ENCODE measurements at places on chromosomes 12 and 14.
A peak's percentile ranks its signal among the peaks of the same experiment; 100 is the strongest.

DNA sequence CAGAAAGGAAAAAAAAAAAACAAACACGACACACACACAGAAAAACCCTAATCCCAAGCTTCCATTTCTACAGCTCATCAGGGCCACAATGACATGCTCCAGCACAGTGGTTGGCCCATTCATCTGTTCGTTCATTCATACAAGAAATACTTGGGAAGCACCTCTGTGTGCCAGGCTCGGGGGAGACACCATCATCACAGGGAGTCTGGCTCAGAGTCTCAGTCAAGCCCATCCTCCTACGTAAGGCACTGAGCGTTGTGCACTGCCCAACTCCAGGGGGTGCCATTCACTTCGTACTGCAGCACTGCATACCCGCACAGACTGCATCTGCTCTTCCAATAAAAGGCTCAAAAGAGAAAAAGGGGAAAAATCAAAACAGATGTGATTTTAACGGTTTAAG is 15.3 kb downstream of the VPS37B start:
- no peak for DNase-seq

- no peak for DNase-seq
Measured at GRCh38 chr12:6534695-6534944, 303 bp downstream of the GAPDH start.

- DNase-seq, result no peak
Measured at GRCh38 chr12:45989287-45989686, 1.1 kb downstream of the SCAF11 start.

DNA sequence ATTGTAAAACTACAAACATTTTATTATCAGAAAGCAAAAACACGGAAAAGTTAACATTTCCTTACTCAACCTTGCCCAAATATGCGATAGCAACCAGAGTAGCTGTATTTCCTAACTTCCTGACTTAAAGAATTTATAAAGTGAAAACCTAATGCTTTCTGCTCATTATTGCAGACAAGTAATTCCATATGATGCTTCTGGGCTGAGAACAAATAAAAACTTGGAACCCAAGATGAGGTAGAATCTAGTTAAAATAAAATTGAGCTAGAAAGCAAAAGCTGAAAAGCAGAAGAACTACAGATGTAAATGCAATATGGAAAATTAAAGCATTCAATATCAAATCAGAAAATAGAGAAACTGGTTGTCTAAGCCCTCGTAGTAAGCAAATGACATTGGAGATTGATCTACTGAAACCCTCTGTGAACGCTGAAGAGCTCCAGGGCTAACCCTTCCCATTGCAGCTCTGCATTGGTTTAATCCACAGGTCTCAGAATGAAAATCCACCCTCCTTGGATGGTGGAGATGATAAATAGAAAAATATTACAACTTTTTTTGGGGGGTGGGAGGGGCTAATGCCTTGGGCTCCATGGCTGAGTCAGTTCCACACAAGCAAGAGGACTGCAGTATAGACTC is 40.7 kb downstream of the CORO1C start:
- DNase-seq, result no peak

DNA sequence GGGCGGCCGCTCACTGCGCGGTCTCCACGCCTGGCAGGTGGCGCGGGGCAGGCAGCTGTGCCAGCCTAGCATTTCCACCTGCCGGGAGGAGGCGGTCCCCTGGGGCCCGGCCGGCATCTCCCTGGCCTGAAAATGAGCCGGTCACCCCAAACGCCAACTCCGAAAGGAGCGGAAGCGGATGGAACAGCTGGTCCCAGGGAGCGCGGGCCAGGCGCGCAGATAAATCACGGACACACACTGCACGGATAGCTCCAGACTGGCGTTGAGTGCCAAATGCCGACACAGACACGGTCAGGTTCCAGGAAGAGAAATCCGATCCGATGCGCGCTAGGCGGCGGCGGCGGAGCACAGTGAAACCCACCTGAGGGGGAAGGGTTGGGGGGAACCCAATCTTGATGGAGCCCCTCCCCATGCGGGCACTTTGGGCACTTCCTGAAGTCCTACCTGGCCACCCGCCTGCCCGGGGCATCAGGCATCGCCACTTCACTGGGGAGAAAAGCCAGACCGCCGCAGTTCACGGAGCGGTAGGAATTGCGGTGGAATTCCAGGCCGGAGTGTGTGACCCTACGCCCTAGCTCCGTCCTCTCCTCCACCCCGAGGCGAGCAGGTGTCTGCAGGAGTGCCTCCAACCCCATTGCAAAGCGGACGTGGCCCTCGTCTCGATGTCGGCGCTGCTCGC is 624 bp upstream of the PLEKHD1 start:
- DNase-seq, result peak; percentile 72

DNA sequence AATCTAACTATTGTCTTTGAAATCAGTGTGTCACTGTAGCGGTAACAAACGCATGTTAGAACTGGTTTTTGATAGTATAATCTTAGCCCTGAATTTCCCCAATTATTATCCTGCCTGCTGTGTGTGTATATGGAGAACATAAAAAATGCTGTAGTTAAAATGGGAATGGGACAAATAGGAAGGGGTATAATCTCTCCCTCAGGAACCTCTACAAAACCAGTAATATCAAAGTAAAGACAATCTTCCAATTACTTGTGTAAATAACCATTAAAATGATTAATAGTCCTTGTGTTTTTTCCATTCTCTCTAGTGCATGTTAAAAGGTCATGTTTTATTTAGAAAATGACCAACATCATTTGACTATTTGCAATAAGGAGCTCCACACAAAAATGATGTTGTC is 200.1 kb upstream of the TMTC1 start:
- no peak for DNase-seq

DNA sequence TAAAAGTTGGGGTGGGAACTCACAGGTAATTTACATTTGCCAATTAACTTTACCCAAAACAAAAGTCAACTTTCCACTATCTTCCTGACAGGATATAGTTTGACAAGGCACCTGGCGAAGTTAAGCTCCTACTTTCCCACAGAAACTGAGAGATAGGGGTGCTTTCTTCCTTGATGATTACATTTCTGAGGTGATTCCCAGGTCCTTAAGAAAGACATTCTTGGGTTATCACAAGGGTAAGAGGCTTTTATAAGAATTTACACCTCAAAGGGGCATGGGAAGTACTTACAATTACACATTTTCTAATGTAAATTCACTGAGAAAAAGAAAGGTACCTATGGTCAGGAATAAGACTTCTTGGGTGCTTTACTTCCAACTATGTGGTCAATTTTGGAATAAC is 660.9 kb upstream of the MGAT4C start:
- DNase-seq, result no peak

DNA sequence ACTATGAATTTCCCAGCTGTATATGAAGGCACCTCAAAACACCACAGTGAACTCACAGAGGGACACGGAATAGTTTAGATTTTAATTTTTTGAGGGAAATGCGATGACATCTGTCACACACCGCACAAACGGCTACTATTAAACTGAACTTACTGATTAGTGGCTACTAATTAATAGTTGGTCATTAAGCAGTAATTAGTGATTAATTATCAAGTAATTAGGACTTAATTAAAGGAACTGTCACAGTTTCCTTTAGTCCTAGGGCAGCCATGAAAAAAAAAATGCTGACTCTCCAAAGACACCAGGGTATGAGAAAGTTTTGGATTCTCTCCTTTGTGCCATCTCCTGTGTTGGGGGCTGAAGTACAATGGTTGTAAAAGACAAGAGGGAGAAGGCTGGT is 2.9 kb downstream of the OAS1 start:
- no peak for DNase-seq

DNA sequence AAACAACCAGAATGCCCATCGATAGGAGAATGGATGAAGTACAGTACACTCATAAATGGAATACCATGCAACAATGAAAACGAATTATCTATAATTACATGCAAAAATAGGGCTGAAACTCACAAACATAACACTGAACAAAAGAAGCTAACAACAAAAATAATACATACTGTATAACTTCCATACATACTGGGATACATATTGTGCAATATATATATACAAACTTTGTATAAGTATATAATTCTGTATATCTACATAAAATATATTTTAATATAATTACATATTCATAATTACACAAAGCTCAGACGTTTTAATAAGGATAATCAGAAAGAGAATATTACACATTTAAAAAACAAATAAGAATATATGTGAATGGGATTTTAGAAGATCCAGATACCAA is 90.2 kb downstream of the CDK17 start:
- no peak for DNase-seq

- no peak for DNase-seq
Measured at GRCh38 chr12:50778663-50779590, 15.0 kb downstream of the ATF1 start.

DNA sequence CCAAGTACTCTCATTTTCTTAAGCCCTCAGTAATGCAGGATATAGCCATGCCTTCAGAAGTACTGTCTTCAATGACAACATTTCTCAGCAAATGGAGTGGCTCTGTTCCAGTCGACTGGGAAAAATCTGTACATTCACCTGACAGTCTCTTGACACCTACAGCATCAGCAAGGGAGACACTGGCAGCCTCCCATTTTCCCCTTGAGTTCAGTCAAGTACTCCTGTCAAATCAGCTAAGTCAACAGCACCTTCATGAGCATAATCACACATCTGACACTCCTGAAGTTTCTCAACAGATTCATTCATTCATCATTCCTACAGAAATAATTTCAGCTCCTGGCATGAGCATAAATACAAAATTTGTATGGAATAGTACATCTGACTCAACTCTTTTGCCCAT is 46.1 kb downstream of the INTS13 start:
- no peak for DNase-seq

- DNase-seq, result no peak
Measured at GRCh38 chr14:89900802-89901201, 53.7 kb downstream of the EFCAB11 start.

GRCh38 chr12:85865890-85866289 is 8.2 kb upstream of the NTS start:
- no peak for DNase-seq

- DNase-seq, result no peak
Measured at GRCh38 chr12:14995583-14996425, 23.0 kb downstream of the PDE6H start.

- no peak for DNase-seq
Measured at GRCh38 chr14:93067088-93067487, 48.6 kb downstream of the ITPK1 start.

- no peak for DNase-seq
Measured at GRCh38 chr12:51369581-51369980, 21.6 kb downstream of the GALNT6 start.

DNA sequence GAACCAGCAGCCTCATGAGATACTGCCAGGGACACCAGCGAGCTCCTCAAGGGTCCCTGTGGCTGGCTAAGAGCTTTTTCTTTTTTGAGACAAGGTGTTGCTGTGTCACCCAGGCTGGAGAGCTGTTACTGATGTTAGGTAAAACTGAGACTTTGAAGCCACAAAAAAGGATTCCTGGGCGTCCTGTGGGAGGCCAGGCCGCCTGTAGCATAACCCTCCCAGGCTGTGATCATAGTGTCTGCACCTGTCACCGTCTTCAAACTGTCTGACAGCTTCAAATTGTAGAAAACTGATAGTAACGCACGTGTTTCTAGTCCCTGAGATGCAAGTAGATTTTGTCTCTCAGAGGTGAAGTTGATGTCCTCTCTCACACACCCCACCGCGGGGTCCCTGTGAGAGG is 4.1 kb downstream of the ZFYVE21 start:
- no peak for DNase-seq

- DNase-seq, result no peak
Measured at GRCh38 chr14:24367514-24368211, at the start of gene NFATC4. TSS of gene NFATC4 (plus strand) at chr14:24368184. CDS start at chr14:24368341, 157 bp downstream.

DNA sequence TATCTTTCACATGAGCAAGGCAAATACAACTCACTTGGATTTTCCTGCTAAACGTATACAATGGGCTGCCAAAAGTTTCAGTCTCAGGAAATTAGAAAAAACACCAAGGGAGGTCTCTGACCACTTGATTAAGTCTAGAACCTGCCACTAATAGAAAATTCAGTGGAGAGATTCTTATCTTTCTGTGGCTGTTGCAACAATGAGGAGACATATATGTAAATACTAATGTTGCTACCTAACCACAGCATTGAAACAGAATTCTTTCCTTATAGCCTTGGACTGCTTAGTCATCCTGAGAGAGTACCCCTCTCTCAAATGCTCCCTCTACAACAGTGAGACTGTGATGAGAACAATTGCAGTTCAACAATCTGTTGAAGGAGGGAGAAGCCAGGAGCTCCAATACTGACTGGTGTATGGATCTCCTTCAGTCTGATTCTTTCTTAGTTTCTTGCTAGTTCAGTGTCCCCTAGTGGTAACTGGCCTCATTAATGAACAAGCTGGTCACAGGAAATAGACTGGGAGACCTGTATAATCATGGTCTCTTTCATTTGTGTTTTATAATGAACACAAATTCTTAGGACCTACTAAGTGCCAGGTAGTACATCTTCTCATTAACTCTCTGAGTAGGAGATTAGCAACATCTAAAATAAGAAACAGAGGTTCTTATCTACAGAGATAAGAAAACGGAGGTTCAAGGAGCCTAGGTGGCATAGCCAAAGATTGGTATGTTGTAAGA is 164.5 kb downstream of the SLC38A4 start:
- DNase-seq, result no peak

- DNase-seq, result no peak
Measured at GRCh38 chr14:80629606-80630005, 311.9 kb downstream of the CEP128 start.

- DNase-seq, result no peak
Measured at GRCh38 chr12:74119811-74120362, 417.7 kb upstream of the ATXN7L3B start.

GRCh38 chr14:58813745-58814144 is 176.0 kb downstream of the DACT1 start:
- no peak for DNase-seq

DNA sequence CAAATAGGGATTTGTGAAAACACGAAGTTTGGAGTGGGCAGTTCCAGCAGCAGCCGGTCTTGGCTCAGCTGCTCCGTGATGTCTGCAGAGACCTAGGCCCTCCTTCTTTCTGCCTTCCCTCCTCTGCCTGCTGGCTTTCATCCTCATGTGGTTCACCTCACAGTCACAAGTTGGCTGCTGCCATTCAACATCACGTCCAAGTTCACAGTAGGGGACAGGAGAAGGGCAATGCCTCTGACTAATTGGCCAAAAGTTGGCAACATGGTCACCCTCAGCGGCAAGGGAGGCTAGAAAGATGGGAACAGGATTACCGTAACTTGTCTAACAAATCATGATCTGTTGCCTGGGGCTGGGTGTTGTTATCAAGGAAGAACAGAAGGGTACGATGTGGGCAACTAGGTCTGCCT is 7.8 kb upstream of the CACNA2D4 start:
- peak; percentile 61 for DNase-seq

DNA sequence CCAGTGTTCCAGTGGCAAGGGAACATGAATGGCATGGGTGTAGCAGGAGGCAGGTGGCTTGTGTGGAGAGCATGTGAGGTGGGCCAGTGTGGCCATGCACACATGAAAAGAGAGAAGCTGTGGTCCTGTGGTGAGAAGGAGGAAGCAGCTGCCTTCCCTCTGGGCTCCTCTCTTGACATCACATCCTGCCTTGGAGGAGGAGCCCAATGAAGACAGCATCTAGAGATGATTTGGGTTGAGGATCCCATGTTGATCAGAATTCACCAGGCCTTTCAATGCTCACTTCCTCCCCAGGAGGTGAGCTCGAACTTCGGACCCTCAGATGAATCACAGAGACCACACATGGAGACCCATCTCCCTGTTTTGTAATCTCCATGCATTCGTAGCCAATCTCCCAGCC is 82.6 kb downstream of the LRRC74A start:
- no peak for DNase-seq

- DNase-seq, result no peak
Measured at GRCh38 chr14:74921987-74922751, 891 bp downstream of the RPS6KL1 start.

All from cardiac septum (tissue), 1 donor.